ENCODE measurements at places on chromosomes 2 and 18.

DNA sequence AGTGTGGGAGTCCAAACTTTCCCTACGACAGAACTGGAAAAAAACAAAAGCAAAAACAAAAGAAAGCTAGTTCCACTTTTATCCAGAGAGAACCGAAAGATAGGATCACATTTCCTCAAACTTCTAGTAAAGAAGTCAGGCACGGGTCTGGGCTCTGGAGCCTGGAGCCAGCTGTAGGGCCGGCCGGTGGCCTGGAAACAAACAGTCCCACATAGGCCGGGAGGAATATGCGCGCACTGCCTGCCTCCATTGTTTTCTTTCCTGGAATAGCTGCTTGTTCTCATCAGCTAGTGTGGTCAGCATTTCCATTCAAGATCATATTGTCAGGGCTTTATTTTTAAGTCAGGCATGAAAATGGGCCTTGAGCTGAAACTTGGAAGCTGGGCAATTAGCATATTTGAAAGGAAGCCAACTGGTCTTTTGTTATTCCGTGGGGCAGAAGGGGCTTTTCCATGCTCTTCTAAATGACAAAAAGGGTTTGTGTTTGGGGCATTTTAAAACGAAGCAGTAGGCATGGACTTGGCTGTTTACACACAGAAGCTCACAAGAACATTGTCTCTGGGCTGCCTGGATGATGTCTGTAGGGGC, 58.7 kb upstream of the RFX8 start:
- no peak for DNase-seq

DNA sequence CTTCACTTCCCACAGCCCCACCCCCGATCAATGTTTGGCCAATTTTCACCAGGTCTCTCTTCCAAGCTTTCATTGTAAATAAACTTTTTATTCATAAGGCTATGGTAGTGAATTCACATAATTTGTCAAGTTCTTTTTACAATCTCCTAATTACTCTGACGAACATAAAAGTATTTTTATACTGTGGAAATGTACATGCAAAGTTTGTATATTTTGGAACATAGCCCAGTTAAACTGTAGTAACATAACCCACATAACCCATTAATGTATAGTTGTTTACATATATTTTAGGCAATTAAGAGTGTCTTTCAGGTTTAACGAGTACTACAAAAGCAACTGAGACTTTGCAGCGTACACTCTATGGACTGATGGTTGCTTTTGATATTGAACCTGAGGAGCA, 228.3 kb upstream of the ERBB4 start:
- DNase-seq, result no peak

DNA sequence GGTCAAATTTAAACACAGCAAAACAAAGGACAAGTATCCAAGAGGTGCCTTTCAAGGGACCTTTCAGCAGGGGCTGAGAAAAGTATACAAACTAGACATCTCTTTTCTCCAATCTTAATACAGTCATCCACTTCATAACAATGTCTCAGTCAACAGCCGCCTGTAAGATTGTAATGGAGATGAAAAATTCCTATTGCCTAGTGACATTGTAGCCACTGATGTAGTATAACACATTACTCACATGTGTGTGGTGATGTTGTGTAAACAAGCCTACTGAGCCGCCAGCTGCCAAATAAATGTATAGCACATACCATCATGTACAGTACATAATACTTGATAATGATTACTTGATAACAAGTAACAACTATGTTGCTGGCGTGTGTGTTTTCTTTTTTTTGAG, 31.0 kb downstream of the VIT start:
- no peak for DNase-seq

- no peak for DNase-seq
Observed at GRCh38 chr18:57030417-57030816, 116.5 kb upstream of the BOD1L2 start.

- no peak for DNase-seq
Observed at GRCh38 chr2:73285159-73285739, 971 bp upstream of the FBXO41 start.

- DNase-seq, result no peak
Observed at GRCh38 chr2:8999102-8999446, 4.4 kb downstream of the MBOAT2 start.

DNA sequence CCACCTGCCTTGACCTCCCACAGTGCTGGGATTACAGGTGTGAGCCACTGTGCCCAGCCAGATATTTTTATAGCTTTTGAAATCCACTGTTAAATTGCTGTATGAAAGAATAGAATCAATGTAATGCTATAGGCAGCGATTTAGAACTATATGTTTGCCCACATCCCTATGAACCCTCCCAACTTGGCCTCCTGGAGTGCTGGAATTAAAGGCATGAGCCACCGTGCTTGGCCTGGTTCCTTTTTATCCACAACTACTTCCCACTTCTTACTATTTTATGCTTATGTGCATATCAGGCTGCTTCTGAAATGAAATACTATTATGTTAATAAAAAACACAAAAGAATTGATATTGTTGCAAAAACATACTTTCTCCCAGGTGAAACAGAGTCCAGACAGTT, 11.6 kb upstream of the PTPN2 start:
- no peak for DNase-seq

DNA sequence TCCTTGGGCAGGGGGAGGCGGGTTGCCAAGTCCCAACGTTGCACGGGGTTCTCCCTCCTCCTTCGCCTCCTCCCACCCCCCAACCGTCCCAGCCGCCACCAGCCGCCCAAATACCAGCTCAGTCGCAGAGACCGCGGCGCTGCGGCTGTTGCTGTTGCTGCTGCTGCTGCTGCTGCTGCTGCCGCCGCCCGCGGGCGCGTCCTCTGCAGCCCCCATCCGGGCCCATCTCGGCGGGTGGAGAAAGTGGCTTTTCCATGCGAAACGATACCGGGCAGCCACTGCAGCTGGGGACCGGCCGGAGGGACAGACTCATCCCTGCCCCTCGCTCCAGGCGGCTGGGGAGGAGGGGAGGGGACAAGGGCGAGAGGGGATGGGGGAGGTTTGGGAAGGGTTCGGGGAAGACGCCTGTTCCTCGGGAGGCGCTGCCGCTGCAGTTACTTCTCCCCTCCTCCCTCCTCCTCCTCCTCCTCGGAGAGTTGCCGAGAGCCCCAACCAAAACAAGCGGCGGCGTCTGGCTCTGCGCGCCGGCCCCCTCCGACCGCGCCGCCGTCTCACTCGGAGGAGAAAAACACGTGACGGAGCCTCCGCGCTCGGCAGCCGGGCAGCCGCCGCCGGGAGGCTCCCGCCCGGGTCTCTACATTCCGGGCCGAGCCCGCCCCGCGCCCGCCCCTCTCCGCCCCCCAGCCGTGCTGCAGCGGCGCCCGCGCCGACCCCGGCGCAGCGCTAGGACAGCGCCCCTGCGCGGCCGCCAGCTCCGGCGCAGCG, at the start of gene IRS1:
Gene IRS1 (minus strand): TSS at position 610 of the 765 bp plus-strand sequence. CDS start 1,082 bp downstream, outside the sequence.
- DNase-seq, result peak; percentile 41

DNA sequence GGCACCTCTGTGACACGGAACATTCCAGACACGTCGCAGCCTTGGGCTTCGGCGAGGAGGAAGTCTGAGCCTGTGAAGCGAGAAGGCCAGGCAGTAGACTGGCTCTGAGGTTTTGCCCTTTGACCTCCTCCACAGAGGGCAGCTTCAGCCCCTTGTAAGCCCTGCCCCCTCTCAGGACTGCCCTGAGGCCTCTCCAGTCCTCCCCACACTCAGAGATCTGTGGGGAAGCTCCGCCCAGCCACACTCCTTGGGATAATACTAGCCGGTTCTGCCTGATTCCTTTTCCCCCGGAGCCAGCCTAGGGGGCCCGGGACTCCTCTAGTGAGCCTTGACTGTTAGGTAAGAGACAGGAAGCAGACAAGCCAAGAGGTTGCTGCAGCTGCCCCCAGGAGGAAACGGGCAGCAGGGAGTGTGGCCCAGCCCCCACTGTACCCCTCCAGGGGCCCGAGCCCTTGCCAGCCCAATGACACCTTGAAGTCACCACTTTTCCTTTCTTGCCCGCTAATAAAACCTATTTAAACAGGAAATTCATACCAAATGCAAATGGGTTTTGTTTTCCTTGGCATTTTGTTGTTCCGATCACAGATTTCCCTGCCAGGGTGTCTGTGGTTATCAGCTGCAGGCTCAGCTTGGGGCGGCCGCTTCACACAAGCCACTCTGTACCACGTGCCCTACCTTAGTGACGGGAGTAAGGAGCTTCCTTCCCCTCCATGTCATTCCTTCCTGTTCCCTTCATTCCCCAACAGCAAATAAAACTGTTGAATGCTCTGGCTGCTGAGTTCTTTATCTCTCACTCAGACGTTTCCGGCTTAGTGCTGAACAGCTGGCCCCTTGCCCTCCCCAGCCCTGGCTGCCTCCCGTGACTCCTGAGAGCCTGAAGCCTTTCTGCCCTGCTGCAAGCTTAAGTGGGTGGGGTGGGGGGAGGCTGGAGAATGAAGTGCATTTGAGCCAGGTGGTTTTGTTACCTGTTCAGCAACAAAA, 124.7 kb downstream of the CABLES1 start:
- no peak for DNase-seq

DNA sequence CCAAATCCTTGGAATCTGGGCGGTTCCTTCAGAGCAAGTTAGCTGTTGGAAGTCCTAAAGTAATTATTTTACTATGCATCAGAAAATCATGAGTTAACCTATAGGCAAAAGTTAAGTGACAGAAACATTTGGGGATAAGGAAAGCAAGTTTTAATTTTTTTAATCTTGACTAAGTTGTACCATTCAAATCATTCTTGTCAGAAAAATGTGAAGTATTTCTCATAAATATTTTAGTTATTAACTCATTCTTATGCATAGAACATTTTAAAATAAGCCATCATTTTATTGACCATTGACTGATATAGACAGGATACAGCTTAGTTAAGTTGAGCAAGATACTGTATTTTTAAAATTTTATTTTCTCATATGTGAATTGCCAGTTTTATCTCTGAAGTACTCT, 98.2 kb upstream of the FOSL2 start:
- DNase-seq, result no peak

GRCh38 chr2:237715459-237715947, 83.1 kb upstream of the RBM44 start:
- no peak for DNase-seq

- DNase-seq, result no peak
Observed at GRCh38 chr2:19687017-19687659, 214.6 kb downstream of the TTC32 start.

GRCh38 chr2:207901829-207902228, 123.5 kb downstream of the PLEKHM3 start:
- DNase-seq, result no peak

GRCh38 chr2:176149481-176149938, 1.8 kb upstream of the HOXD4 start:
- no peak for DNase-seq

GRCh38 chr2:158015428-158016076, 86.1 kb upstream of the UPP2 start:
- peak; percentile 4 for DNase-seq

DNA sequence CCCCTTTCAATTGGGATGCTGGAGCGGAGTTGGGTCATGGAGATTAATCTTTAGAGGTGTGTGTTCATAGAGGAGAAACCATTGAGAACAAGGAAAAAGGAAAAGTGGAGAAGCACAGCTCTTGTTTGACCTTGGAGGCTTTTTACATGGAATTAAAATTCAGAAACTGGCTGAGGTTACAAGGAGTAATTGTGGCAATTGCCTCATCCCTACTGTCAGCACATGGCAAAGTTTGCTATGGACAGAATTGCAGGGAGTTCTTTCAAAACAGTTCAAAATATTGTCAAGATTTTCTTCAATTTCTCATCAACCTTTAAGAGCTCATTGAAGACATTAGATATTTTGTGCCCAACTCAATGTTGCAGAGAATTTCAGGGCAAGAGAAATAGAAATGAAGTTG, 232.7 kb downstream of the SLC8A1 start:
- DNase-seq, result no peak

- DNase-seq, result no peak
Observed at GRCh38 chr2:113407446-113408099, 29.9 kb upstream of the ZNG1B start.

DNA sequence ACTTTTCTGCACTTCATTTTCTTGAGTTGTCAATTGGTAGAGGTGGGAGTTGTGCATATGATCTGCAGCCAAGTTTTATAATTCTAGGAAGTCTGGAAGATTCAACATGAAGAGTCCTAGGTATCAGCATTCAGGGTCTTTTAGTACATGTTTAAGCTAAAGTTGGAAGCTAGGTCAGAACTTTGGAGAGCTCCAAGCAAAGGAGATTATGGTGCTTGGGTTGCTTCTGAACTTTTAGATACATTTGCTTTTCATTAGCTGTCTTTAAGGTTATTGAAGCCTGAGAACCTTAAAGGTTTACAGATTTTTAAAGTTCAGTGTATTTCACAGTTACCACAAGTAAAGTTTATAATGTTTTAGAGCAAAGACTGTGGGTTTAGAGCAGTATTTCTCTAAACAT, 85.5 kb downstream of the EPC2 start:
- no peak for DNase-seq

- DNase-seq, result no peak
Observed at GRCh38 chr2:84807063-84807485, 73.8 kb downstream of the TRABD2A start.

DNA sequence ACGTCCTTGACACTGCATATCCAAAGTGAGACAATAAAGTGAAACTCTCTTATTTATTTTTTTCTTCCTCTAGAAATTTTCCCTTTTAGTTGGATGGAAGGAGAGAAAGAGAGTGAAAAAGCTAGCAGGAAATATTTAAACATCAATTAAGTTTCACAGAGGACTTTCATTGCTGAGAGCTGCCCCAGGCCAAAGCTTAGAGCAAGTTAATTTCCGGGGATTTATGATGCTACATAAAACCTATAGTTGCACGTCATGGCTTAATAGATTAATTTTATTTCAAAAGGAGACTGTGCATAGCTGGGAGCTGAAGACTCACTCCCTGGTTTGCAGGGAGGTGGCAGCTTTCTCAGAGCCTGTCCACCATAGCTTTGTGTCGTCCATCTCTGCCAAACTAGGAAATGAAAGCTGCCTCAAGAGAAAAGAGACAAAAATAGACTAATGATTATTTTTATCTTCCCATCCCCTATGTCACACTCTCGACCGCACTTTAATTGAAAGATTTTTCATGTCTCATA, 323.3 kb upstream of the RAB6C start:
- DNase-seq, result no peak

DNA sequence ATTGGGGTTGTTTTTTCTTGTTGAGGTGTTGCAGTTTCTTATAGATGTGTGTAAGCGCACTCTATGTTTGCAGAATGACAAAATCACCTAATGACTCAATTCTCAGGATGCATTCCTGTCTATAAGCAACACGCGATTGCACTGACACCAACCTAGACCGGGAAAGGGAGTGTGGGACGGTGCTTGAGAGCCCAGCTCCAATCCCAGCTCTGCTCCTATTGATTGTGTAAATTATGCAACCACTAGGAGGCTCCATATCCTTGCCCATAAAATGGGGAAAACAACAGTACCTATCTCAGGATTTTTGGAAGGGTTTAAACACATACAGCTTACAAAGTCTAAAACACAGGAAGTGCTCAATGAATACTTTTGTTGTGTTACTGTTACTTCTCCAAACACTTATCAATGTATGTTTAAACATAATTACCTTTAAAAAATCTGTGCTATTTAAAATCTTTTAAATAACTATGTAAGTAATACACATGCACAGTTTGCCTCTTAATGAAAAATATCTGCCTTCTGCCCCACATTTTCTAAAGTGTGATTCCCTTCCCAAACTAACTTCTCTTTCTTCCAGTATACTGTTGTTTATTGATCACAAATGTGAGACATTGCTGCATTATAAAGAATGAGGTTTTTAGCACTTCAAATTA, 132.5 kb downstream of the SPHKAP start:
- no peak for DNase-seq

Data from CD4-positive, alpha-beta T cell treated with Interleukin-15 for 4 hours (primary cell).